NCI-H1930 (cell line): ENCODE measurements at places on chromosomes 16 and 17.

DNA sequence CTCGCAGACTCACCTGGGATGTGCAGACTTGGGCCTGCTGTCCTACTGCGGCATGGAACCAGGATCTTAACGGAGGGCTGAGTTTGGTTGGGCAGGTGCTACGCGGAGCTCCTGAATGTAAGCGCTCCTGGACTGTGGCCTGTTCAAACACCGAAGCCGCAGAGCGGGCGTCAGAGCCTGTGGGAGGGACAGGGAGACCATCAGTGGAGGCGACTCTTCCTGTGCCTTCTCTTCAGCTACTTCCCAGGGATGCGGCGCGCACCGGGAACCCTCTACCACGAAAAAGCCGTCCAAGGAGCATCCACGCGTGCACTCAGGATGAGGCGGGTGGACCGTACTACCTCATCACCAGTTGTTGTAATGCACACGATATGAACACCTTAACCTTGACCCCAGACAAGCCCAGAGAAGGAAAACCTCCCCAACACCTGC lies 2.0 kb downstream of the USP36 start:
- no peak for DNase-seq

GRCh38 chr16:2244926-2245795 lies 6.2 kb downstream of the ECI1 start:
- no peak for DNase-seq

DNA sequence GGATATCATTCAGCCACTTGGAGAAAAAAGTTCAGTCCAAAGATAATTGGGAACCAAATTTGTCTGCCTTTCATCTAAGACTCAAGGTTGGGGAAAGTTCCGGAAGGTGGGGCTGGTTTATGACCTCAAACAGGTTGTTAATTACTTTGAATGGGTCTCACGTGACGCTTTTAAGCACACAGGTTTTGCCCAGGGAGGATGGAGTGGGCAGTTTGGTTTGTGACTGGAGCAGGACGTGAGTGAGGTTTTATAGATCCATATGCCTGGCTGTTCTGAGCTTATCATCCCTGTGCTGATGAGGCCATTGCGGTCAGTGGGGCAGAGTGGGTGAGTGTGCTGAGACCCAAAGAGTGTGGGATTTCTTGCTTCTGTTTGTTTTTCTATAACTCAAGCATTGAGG lies 38.7 kb upstream of the GPRC5B start:
- DNase-seq: no peak

DNA sequence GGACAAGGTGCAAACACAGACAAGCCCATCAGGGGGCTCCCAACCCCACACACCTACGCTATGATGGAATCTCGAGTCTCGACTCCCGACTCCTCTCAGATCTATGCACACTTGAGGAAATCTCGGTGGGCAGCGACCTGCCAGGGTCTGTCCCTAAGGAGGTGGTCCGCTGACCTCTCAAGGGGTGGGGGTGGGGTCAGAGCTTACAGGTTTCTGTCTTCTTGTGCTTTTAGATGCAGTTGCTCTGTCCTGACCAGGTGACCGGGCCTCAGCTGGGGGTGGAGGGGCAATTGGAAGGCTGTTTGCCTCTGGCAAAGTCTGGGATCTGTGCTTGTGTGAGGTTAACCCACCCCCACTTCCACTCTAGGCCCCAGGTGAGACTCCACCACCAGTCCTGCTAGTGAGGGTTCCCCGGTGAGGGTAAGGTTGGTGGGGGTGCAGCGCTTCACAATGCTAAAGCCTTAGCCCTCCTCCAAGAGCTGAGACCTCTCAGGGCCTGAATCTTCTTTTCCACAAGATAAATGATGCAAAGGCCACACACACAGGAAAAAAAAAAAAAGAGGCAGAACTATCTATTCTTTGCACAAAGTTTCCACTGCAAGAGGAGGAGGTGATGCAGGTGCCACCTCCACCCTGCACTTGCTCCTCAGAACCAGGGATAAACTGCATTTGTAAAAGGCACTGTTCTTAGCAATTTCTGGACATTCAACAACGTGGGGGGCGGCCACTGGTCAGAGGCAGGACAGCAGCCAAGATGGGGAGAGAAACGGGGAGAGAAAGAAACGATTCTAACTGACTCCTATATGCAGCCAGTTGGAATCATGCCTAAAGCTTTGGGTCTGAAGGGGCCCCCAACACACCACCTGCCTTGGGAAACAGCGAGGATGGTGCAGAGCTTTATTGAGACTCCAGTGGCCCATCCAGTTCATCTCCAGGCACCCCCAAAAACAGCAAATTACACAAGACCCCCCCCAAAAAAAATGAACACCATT lies 4.1 kb downstream of the CISD3 start:
- DNase-seq: no peak

GRCh38 chr16:71347146-71347545 lies 11.4 kb upstream of the CALB2 start:
- DNase-seq: no peak

DNA sequence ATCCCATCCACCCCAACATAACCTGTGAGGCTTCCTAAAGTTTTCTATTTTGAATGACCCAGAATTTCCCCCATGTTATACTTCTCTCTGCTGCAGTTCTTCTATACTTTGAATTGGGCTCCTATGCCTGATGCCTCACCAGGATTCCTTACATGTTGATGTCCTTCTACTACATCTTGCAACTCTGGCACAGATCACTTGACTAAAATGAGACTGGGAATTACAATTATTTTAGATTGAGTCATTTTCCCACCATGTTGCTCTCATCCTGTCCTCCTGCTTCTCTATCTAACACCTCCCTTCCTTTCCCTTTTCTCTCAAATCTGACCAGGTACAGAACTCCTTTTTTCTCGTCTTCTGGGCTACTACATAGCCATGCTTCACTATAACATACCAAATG lies 314.0 kb upstream of the KCNJ16 start:
- DNase-seq: no peak

DNA sequence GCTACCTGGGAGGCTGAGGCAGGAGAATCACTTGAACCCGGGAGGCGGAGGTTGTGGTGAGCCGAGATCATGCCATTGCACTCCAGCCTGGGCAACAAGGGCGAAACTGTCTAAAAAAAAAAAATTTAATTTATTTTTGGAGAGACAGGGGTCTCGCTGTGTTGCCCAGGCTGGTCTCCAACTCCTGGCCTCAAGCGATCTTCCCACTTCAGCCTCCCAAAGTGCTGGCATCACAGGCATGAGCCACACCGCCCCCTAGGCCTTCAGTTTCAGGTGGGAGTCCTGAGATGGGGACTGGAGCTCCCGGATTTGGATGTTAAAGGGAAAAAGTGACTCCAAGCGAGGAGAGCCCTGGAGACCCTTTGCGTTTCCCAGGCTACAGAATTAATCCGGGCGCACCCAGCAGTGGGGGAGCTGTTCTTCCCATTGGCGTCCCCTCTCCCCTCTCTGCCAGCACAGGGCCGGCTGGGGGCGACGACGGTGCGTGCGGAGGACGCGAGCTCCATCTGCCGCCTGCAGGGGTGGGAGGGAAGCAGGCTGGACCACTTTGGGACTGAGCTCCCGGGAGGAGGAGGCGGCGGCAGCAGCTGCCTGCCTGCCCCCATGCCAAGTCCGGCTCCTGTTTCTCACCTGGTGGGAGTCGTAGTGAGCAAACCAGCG lies 49.3 kb upstream of the USP7 start:
- DNase-seq: peak; percentile 65

GRCh38 chr17:40174514-40174913 lies 2.8 kb upstream of the RAPGEFL1 start:
- no peak for DNase-seq

- no peak for DNase-seq
Observed at GRCh38 chr16:74724820-74725549, 24.3 kb upstream of the MLKL start.

- DNase-seq: no peak
Observed at GRCh38 chr16:22764662-22765327, 49.2 kb upstream of the HS3ST2 start.

DNA sequence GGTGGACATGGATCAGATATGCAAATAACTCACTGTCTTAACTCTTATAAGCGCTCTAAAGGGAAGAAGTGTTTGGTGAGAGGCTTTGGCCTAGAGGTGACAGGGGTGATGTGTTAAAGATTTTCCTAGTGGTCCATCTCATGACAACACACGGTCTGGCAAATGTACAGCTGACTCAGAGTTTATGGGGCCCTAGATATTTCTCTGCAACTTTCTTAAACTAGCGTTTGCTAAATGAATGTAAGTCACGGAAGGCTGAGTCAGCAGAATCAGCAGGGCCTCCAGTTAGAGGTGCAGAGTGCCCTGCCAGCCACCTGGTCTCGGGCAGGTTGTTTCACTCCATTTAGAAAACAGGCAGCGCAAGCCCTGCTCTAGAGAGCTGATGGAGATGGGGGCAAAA lies 40.1 kb downstream of the CLEC16A start:
- no peak for DNase-seq

DNA sequence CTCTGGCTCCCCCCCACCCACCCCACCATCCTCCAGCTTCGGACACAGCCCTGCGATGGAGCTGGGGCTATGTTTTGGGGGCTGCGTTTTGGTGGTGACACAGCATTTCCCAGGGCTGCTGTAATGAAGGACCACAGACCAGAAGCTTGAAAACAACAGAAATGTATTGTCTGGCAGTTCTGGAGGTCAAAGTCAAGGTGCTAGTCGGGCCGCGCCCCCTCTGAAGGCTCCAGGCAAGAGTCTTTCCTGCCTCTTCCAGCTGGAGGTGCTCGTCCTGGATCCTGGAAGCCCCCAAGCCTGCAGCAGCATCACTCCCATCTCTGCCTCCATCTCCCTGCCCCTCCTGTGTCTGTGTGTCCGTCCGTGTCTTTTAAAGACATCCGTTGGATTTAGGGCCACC lies 50.8 kb downstream of the TBC1D16 start:
- DNase-seq: no peak

- DNase-seq: no peak
Observed at GRCh38 chr16:8376430-8376829, 213.9 kb downstream of the TMEM114 start.

- no peak for DNase-seq
Observed at GRCh38 chr17:33990943-33991706, 264.0 kb upstream of the CCL2 start.

- no peak for DNase-seq
Observed at GRCh38 chr17:79790805-79791734, 5.8 kb downstream of the CBX8 start.

GRCh38 chr17:50884439-50885311 lies 18.5 kb upstream of the TOB1 start:
- DNase-seq: no peak

- DNase-seq: peak; percentile 79
Observed at GRCh38 chr16:56729735-56730662, at the start of gene NUP93. TSS of gene NUP93 (plus strand) at chr16:56730129. CDS start at chr16:56748248, 18,119 bp downstream.

GRCh38 chr17:54282886-54283285 lies 460.2 kb downstream of the KIF2B start:
- no peak for DNase-seq

GRCh38 chr17:21278450-21279197 lies 5.9 kb upstream of the MAP2K3 start:
- DNase-seq: no peak

GRCh38 chr17:45226576-45226975 lies 4.9 kb downstream of the FMNL1 start:
- no peak for DNase-seq

DNA sequence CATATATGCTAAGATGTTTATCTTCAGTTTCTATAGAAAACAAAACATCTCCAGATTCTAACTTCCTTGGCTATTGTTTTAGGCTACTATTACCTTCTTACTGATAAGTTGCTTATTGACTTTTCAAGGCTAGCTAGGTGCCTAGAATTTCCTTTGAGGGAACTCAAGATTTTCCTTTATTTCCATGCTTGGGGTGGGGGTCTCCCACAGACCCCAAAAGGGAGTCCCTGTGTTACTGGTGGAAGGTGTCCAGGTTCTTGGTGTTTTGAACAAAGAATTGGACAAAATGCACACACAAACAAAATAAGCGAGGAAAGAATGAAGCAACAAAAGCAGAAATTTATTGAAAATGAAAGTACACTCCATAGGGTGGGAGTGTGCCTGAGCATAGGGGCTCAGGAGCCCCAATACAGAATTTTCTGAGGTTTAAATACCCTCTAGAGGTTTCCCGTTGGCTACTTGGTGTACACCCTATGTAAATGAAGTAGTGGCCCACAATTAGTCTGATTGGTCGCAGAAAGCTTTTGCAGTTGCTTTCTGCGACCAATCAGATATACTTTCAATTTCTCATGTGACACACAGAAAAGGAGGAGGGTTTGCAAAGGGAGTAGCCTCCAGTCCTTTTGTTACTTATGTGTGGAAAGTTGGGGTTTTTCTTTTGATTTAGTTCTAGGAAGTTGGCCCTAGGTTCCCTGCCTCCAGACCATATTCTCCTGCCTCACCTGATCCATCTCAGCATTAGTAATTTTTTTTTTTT lies 67.5 kb downstream of the MARF1 start:
- no peak for DNase-seq

- no peak for DNase-seq
Observed at GRCh38 chr16:52165961-52166360, 381.0 kb downstream of the TOX3 start.

DNA sequence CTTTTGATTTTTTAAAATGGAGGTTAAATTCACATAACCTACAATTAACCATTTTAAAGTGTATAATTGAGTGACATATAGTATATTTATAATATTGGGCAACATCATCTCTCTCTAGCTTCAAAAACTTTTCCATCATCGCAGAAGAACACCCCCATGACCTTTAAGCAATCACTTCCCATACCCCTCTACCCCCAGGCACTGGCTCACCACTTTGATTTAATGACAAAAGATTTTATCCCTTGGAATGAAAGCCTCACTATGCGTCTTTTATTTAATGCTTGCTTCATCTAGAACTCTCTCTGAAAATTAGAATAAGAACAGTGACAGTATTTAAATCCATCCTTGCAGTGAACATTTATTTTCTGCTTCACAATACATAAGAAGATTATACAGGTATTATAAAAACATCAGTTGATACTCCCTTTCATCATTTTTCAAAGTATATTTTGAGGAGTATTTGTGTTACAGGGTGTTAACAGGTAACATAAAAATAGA lies 3.2 kb upstream of the KRTAP1-3 start:
- DNase-seq: no peak

GRCh38 chr17:33375783-33376182 lies 82.7 kb upstream of the ASIC2 start:
- DNase-seq: no peak

DNA sequence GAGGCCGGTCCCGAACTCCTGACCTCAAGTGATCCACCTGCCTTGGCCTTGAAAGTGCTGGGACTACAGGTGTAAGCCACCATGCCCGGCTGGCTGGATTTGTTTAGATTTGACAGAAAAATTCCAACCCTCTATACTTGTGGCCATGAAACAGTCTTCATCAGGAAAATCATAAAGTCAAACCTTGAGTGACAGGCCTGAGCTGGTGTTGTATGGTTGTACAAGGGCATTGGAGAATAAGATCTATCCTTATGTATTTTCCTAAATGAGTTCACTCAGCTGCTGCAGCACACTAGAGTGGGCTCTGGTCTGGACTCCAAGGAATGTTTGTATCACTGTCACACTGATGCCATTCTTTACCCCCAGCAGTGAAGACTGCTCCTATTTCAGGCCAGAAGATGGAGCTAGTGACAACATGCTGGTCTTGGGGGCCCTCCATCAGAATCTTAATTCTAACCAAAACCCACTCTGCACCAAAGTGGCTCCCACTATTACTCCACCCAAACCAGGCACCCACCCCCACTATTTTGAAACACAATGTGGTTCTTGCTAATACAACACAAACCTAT lies 27.4 kb downstream of the SNX11 start:
- no peak for DNase-seq
